ENCODE measurements at places on chromosomes 2 and 18. TPM values are rescaled to one million over a fixed set of nuclear protein-coding genes. Genes with fewer than 3 reads are reported as not detected.

- no peak for DNase-seq
These were observed 33.5 kb downstream of the GRHL1 start for GRCh38 chr2:9984871-9985480.

DNA sequence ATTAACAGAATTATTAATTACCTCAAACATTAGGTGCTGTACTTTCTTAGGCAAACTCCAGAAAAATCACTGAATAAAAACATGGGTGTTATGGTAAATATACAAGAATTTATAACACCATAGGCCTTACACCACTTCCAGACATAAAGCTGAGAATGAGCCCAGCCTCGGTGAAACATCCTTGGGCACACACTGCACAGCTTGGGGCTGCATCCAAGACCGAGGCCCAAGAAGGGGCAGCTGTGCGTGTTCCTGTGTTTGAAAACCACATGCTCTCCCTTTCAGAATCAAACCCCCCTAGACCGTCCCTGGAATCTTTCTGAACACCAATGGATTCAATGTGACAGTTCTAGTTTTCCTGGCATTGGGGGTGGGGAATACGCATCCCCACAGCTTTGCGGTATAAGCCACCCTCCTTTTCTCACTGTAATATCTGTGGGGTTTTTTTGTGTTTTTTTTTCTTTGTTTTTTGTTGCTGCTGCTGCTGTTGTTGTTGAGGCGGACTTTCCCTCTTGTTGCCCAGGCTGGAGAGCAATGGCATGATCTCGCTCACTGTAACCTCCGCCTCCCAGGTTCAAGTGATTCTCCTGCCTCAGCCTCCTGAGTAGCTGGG lies 12.9 kb downstream of the ERFE start:
- DNase-seq, result no peak

Gene ACOXL
- total RNA-seq, result 0.87 TPM

- no peak for DNase-seq
These were observed 113.4 kb upstream of the MCFD2 start for GRCh38 chr2:47028846-47029560.

GRCh38 chr2:151844211-151844896 lies 16.1 kb upstream of the ARL5A start:
- no peak for DNase-seq

Gene MTA3
- total RNA-seq, result 52.8 TPM

DNA sequence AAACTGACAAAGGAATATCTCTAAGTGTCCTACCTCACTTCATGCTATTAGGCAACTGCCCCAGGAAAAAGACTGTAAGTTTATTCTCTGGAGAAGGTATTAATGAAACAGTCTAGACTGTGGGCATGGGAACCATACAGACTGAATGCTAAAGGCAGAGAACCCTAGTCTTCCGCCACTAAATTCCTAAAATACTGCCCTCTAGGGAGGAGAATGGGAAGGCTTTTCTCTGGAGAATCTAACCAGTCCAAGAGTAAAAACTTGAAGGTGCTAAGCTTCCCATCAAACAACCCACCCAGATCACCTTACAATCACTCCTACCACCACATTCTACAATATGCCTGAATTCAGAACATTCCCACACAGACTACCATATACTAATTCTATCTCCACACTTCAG lies 3.4 kb downstream of the SRBD1 start:
- DNase-seq, result no peak

Gene ZNF396
- 2.8 TPM for total RNA-seq

Measured in mucosa of descending colon (tissue), 3 donors.